Cortex of kidney (tissue), 1 donor: ENCODE measurements at places on chromosomes 7 and 10.
A peak's percentile ranks its signal among the peaks of the same experiment; 100 is the strongest.

- DNase-seq, result no peak
These were observed 35.9 kb downstream of the FZD1 start for GRCh38 chr7:91299952-91300775.

GRCh38 chr10:59131666-59132065 lies 44.8 kb upstream of the PHYHIPL start:
- DNase-seq, result no peak

- DNase-seq, result no peak
These were observed 45.0 kb downstream of the SEMA3A start for GRCh38 chr7:84149573-84149972.

GRCh38 chr10:122206471-122207065 lies 64.5 kb upstream of the BTBD16 start:
- DNase-seq, result no peak

GRCh38 chr10:29409241-29410054 lies 120.6 kb downstream of the LYZL1 start:
- DNase-seq, result peak; percentile 72

DNA sequence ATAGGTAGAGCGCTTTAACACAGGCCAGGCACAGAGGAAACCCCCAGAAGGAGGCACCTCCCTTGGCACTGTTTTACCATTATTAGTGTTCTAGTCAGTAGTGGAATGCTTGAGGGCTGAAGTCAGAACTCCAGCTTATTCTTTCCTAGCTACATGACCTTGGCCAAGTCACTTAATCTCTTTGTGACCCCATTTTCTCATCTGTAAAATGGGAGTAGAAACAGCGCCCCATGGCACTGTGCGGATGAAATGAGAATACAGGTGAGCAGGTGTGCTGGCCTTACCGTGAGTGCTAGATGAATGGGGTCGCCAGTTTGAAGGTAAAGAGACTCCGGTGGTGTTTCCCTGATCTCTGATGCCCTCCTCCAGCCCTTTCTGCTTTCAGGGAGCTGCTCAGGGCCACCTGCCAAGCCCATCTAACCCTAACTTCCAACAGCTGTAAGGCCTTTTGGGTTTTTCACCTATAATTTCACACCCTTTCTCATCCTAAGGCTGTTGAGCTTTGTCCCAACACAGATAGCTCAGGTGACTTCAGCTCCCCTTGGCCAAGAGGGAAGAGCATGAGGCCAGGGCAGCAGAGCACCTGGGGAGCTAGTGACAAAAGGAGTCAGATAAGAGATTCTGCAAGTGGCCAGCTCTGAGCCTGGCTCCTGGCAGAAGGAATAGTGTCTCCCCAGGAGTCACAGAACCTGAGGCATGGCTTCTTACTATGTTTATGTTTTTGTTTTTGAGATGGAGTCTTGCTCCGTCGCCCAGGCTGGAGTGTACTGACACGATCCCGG lies 76.8 kb downstream of the SH3PXD2A start:
- DNase-seq, result no peak
